ENCODE measurements at places on chromosomes 4 and X. TPM values are rescaled to one million over a fixed set of nuclear protein-coding genes. Genes with fewer than 3 reads are reported as not detected.

Gene HS6ST2
- 2.1 TPM for total RNA-seq

Gene TEX13D
- not detected for total RNA-seq

Gene CENPU
- 2.2 TPM for total RNA-seq

DNA sequence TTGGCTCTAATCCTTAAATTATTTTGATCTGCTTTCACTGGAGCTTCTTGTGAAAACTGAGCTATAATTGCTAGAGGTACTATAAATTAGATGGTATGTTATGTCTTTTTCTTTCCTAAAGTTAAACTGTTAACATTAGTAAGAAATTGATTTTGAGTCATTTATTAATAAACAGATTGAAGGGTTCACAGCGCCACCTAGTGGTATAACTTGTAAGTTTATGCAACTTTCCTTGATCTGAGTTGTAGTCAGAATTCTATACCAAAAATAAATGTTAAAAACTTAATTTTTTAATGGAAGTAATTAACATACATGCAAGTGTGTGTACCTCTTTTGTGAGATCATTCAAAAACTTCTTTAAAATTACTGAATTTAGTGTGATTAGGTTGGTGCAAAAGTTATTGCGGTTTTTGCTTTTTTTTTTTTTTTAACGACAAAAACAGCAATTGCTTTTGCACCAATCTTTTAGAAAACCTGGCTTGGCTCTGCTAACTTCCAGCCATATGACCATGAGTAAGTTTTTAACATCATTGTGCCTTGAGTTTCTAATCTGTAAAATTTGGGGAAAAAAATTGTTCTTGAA, 151.5 kb downstream of the CENPC start:
- no peak overlapping the region for H3K4me3 ChIP-seq
- no peaks in the 10 kb centered on the region for H3K27me3 ChIP-seq
- H3K27ac ChIP-seq = no peak overlapping the region
- H3K36me3 ChIP-seq = no peaks in the 10 kb centered on the region

- peak overlapping the region; percentile 27 for H3K27ac ChIP-seq
- peak; percentile 36 for DNase-seq
- H3K36me3 ChIP-seq = no peaks in the 10 kb centered on the region
- peaks cover 40% of the 10 kb centered on the region for H3K4me1 ChIP-seq
- H3K4me3 ChIP-seq = no peak overlapping the region
These were observed 36.6 kb downstream of the JADE1 start for GRCh38 chr4:128846063-128846462.

DNA sequence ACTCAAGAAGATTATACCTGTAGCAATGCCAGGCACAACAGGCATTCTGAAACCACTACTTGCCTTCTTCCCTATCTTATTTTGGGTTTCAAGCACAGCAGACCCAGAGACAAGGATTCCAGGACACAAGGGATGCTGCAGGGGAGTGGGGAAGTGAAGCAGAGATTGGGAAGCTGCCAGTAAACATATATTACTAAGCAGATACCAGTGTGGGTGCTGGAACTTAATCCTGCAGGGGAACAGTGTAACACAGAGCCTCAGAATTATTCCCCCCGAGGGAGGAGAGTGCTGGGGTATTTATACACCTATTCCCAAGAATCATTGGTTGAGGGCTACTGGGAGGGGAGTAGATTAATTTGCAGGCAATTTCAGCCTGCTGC, 33.3 kb upstream of the MAML3 start:
- no peak overlapping the region for H3K4me3 ChIP-seq
- no peaks in the 10 kb centered on the region for H3K27me3 ChIP-seq
- H3K4me1 ChIP-seq = no peaks in the 10 kb centered on the region
- no peaks in the 10 kb centered on the region for H3K36me3 ChIP-seq
- no peak for DNase-seq
- no peak overlapping the region for H3K27ac ChIP-seq

- H3K4me3 ChIP-seq = no peak overlapping the region
- no peak overlapping the region for H3K27ac ChIP-seq
- no peaks in the 10 kb centered on the region for H3K36me3 ChIP-seq
- DNase-seq = no peak
- no peaks in the 10 kb centered on the region for H3K27me3 ChIP-seq
These were observed 227.0 kb downstream of the DKK2 start for GRCh38 chr4:106809076-106809475.

DNA sequence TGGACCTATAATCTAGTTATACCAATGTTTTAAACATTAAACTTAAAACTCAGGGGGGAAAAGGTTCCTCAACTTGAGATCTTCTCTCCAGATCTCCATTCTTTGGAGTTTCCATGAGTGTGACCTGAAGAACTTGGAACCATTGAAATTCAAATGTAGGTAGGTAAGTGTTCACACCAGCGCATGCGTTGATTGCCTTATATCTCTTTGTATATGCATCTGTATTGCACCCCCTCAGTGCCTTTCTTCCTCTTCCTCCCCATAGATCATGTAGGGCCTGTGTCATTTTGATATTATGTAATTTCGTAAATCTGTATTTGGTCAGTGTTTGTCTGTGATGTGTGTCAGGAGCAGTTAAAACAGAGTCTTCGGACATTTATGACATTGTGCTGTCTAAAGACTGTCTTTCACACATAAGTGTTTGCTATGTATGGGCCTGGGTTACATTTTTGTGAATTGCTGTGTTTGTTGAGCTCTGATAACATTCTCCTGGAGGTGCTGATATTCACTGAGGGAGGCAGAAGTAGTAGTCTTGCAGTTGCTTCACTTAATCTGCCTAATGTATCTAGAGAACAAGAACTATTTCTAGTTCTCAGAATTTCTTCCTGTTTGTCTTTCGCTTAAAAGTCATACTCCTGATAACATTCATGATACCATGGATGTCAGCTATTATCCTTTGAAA, 126.3 kb downstream of the RAP1GDS1 start:
- no peaks in the 10 kb centered on the region for H3K27me3 ChIP-seq
- no peak overlapping the region for H3K27ac ChIP-seq
- DNase-seq = no peak
- H3K36me3 ChIP-seq = no peaks in the 10 kb centered on the region

DNA sequence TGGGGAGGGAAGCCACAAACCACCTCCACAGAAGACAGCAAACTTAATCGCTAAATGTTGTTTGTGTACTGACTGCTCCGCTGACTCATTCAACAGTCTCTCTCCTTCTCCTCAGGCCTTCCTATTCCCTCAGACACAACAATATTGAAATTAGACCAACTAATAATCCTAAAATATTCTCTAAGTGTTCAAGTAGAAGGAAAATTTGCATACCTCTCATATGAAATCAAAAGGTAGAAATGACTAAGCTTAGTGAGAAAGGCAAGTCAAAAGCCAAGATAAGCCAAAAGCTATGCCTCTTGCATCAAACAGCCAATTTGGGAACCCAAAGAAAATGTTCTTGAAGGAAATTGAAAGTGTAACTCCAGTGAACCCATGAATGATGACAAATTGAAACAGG, 75.7 kb upstream of the ARHGAP24 start:
- H3K4me3 ChIP-seq = no peak overlapping the region
- no peaks in the 10 kb centered on the region for H3K27me3 ChIP-seq
- H3K4me1 ChIP-seq = no peaks in the 10 kb centered on the region
- no peak overlapping the region for H3K27ac ChIP-seq
- H3K36me3 ChIP-seq = no peaks in the 10 kb centered on the region
- DNase-seq = no peak

- peaks cover 10% of the 10 kb centered on the region for H3K27me3 ChIP-seq
- H3K36me3 ChIP-seq = no peaks in the 10 kb centered on the region
- H3K4me3 ChIP-seq = no peak overlapping the region
- peak overlapping the region; percentile 57 for H3K27ac ChIP-seq
- H3K4me1 ChIP-seq = no peaks in the 10 kb centered on the region
These were observed 217.6 kb downstream of the ZNF674 start for GRCh38 chrX:46327566-46328115.
